LNCaP clone FGC (cell line): ENCODE measurements at places on chromosomes 1 and 21.
A peak's percentile ranks its signal among the peaks of the same experiment; 100 is the strongest.

DNA sequence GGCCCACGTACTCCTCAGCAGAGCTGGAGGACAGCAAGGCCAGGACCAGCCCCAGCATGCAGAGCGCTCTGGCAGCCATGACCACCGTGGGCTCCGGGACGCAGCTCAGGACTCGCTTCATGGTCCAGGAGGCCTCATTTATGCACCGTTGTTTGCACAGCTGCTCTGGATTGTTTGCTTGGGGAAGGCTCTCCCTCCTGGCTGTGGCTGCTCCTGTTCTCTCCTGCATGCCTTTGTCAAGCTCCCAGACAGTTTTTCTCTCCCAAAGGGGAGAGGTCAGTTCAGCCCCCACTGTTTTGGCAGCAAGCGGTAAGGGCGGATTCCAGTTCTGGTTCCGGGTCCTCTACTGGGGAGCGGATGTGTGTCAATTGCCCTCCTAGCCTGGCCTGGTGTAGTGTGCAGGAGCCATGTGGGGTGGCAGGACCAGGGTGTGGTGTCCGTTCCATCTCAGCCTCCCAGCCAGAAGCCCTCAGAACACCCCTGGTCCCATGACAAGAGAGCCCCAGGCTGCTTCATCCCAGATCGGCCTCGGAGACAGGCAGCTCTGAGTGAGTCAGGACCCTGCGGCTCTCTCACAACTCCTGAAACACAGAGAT, at the start of gene TFF3:
Gene TFF3 (minus strand): TSS at position 114 of the 596 bp plus-strand sequence. CDS start 35 bp downstream, at position 79.
- DNase-seq, result peak; percentile 78

DNA sequence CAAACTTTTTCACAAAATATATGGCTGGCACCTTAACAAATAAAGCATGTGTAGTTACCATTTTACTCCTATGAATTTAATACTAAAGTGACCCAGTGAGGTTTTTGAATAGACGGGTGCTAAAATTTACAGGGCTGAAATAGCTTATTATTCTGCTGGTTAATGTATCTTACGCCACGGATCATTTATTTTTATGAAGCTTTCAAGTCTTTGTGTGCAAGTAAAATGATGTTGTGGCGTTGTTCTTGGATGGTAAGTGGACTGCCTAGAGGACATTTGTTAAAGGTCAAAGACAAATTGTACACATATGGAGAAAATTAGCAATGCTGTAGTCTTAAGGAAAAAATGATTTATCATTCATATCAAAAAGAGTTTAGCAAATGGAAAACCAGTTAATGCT, 22.8 kb downstream of the INSL5 start:
- no peak for DNase-seq

DNA sequence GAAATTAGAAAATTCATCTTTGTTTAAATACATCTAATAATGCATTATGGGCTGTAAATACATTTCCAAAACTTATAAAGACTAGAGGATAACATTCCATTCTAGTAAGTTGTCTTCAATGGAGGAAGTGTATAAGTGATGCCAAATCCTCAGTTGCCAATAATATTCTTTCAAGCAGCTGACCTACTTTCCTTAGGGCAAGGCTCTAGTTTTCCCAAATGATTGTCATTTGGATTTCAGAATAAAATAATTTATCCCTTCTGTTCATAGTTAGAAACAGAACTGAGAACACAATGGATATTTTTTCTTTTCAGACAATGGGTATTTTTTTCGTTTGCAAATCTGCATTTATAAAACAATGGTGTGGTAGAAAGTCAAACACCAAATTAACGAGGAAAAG, 354.9 kb upstream of the ADAMTS5 start:
- DNase-seq, result no peak

- no peak for DNase-seq
Measured at GRCh38 chr21:40765811-40766210, 81.1 kb downstream of the DSCAM start.

- DNase-seq, result no peak
Measured at GRCh38 chr1:239155466-239156091, 230.8 kb upstream of the CHRM3 start.

DNA sequence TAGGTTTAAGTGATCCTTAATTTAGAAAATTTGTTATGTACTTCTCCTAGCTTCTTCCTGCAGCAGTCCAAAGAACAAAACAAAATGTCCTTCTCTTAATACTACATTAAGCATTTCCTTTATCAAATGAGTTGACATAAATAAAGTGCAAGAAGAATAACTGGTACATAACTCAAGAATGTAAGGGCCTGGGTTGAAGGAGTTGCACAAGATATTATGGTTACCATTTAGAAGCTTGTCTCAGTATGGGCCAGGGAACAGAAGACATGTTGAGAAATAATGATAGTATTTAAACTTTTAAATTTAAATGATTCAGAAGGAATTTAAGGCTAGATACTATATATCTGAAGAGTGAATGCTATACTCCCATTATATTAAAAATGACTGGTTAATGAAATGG, 23.5 kb downstream of the SUCO start:
- no peak for DNase-seq

- DNase-seq, result no peak
Measured at GRCh38 chr1:205537386-205538018, 33.0 kb downstream of the CDK18 start.

GRCh38 chr1:7303554-7304317, 467.4 kb upstream of the VAMP3 start:
- DNase-seq, result no peak

GRCh38 chr1:243364866-243365265, 109.0 kb downstream of the SDCCAG8 start:
- DNase-seq, result no peak

DNA sequence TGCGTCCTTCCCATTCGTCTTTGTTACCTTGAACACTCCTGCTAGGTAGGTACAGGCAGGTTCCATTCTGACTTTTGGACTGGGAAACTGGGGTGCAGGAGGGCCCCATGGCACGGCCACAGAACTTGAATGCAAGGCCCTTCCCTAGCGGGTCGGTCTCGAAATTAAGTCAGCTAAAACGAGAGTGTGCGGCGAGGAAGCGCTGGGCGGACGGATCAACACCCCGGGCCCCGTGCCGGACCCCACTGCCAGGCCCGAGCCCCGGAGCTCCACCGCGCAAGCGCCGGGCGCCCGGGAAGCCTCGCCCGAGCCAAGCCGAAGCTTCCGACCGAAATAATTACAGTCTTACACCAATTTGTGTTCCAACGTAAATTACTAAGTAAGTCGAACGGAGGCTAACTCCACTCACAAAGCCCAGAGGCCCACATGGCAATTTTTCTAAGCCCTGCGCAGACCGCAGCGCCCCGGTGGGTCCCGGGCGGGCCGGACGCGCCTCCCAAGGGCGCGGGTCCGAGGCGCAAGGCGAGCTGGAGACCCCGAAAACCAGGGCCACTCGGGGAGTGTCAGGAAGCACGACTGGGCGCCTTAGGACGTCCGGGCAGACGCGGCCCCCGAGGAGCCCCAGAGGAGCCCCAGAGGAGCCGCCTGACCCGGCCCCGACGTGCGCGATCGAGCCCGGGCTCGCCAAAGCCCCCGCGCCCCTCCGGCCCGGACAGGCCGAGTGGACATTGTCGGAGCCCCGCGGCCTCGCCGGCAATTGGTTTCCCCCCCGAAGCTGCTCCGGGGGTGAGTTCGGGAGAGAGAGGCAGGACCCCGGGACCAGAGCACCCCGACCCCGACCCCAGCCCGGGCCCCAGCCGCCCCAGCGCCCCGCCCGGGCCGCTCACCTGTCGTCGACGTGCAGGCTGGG, 624 bp downstream of the RIPK4 start:
- no peak for DNase-seq

DNA sequence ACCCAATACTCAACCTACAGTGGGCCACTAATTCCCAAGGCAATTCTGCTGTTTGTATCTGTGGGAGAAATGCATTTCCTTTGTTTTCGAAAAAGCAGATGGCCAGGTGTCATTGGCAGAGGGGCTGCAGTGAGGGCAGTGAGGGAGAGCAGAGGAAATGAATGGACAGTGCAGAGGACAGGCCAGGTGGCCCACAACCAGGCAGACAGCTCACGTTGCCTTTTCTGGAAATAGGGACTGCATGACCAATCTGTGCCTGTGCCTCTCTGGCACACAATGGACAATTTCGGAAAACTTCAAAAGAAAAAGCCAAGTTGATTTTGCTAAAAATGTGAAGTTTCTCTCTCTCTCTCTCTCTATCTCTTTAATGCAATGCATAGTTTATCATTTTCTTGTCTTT, 52.6 kb upstream of the ETS2 start:
- DNase-seq, result no peak

DNA sequence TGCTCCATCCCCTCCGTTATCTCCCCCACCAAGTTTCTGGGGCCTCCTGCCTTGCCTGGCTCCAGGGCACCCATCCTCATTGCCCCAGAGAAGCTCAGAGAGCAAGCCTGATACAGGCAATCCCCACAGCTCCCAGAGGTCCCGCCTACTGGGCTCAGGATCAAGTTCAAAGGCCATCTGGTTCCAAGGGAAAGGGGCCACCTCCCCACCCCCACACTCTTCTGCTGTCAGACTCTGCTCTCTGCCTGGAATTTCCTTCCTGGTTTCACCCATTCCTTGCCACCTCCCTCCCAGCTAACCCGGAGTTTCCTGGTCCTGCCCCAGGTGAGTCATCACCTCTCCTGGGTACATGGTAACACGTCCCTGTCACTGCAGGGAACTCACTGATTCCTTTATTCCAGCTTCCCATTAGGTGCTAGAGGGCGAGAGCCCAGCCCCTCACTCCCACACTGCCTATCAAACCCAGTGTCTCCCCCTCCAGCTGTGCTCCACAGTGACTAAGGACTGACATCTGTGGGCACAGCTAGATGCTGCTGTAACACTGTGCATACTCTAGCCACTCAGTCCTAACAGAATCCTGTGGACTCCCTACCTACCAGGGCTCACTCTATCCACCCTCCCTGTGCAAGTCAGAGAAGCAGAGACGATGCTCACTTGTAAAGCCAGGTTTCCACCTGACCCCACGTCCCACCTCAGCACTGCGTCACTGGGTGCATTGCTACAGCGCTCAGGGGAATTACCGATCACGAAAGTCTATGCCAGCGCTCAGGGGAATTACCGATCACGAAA, 21.8 kb downstream of the RSPH1 start:
- DNase-seq, result peak; percentile 76

DNA sequence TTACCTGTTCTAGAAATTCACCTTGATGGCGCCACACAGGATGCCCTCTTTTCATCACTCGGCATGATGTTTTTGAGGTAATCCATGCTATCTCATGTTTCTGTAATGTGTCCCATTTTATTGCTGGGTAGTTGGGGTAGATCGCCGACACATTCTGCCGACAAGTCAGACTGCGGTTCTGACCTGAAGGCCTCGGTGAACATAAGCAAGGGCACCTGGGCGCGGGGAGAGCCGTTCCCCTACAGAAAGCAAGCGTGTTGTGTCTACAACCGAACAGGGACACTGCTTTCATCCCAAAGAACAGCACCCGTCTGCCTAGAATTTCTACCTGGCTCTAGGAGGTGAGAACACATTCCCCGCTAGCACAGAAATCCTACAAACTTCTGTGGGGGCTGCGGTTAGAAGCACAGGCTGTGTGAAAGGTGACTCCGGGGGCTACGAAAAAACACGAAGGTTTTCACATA, 149.2 kb downstream of the PPIAL4G start:
- no peak for DNase-seq

DNA sequence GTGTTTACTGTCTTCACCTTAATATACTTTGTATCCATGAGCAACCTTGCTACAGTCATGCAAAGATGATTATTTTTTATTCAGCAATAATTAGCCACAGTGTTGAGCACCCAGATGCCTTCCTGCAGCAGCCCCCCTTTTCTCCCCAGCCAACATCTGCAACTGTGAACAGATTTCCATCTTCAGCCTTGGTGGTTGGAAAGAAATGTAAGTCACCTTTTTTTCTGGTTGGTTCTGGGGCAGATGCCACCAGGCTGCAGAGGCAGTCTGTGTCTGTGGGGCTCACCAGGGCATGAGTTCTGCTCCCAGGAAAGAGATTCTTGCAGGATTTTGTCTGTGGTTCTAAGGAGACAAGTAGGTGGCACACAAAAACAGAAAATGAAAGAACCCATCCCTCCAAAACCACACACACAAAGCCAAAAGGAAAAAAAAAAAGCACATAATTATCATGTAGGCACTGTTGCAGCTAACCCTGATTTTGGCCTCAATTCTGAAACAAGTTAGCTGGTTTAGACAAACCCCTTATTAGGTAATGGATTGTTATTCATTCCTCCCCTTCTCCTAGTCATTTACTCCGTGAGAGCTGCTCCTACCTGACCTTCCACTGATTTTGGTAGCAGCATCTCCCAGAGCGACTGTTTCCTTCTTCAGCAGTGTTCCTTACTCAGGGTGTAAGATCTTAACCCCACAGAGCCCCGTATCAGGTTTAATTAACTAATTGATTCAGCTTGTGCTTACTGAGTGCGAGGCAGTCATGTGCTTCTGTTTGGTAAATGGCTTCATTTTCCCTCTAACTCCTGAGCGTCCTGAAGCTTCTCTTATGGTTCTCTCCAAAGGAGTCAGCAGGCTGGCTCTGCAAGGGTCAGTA, 36.5 kb downstream of the GALNT2 start:
- no peak for DNase-seq

DNA sequence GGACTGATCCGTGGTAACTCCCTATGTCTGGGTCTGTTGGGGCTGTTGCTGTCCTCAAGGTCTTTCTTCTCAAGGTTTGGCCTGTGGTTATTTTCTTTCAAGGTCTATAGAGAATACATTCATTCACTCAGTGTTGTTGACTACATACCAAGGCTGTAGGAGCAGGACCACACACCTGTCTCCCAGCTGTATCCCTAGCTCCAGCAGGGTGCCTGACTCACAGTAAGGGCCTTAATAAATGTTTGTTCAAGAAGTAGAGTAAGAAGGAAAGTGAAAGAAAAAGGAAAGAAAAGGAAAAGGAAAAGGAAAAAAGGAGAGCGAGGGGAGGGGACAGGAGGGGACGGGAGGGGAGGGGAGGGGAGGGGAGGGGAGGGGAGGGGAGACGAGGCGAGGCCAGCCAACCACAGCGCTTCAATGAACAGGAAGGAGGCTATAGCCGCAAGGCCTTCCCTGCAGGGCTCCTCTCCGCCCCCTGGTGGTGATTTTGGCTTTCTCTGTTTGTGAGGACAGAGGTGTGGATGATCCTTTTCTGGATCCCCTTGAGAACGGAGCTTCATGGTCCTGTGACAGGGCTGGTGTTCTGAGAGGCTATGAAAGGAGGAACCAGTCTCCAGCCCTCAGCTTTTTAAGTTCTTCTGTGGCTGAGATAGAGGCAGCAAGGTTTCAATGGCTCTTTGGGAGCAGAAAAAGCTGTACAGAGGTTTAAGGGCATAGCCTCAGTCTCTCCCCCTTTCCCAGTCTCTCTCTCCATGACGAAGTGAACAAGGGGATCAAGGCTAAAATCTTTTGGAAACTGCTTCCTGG, 30.6 kb upstream of the LCE5A start:
- peak; percentile 15 for DNase-seq

DNA sequence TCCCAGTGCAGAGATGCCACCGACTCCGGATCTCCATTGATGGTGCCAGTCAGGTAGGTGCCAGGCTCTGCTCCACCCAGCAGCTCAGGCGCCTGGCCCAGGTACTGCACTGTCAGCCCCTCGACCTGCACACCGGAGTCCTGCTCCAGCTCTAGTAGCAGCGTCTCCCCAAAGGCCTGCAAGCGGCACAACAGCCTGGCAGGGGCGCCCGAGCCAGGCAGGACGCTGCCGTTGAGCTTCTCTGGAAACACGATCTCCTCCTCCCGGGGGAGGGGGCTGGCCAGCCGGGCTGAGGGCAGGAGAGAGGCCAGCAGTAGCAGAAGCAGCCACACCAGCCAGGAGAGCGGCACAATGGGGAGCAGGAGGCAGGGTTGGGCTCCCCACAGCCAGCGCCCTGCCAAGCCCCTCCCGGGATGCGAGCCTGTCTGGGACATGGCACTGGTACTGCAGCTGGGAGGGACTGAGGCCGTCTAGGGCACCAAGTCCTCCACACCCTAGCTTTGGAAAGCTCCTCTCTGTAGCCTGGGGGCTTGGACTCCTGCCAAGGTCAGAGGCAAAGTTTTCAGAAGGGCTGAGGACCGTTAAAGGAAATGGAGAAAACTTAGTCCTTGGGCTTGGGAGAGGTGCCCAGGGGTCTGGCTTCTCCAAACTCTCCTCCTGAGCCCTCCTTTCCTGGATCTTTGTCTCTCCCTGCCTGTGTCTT, 509 bp downstream of the ADAMTS4 start:
- DNase-seq, result no peak
